ENCODE measurements at places on chromosomes 4 and X.

DNA sequence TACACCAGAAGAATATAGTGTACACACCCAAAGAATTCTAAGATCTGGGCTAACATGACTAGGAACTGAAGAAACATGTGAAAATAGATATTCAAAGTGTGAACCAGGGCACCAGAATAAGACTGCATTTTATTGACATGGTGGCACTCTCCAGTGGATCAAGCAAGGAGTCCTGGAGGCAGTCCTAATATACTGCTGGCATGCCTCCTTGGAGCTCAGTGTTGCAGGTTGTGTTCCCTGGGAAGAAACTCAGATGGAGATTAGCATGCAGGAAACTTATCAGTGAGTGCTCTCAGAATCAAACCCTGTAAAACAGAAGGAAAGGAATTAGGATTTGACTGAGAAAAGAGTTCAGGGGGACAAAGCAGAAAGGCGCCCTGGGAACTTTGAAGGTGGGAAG lies 105.1 kb downstream of the CXCL13 start:
- no peak for DNase-seq

DNA sequence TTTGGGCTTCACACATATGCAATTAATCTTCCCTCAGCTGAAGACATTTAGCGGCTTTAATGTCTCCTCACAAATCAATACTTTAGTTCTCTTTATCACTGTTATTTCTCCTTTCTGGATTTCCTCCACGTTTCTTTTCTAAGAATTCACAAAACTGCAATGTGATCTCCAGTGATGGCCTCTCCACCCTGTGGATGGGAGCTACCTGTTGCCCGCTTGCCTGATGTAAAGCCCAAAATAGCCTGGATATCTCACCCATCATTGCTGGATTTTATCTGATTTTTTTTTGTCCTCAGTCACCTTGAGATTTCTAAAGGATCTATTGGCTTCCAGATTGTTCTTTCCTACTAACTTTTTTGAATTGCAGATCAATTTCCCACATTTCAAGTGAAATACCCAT lies 129.3 kb upstream of the FAM241A start:
- no peak for DNase-seq

DNA sequence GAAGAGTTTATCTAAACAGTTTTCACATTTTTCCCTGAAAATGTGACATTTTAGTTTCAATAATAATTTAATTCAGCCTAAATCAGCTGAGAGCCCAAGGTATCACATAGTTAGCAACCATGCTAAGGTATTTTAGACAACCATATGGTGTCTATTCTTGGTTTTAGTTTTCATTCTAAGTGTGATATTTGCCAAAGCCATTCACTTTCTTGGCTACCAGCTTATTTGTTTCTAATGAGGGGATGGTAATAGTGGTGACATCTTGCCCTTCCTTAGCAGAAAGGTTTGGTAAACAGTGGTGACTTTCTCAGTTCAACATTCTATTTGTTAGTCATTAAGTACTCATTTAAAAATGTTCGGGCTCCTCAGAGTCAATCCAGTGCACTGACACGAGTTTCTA lies 854.9 kb upstream of the HTR2C start:
- DNase-seq: no peak

DNA sequence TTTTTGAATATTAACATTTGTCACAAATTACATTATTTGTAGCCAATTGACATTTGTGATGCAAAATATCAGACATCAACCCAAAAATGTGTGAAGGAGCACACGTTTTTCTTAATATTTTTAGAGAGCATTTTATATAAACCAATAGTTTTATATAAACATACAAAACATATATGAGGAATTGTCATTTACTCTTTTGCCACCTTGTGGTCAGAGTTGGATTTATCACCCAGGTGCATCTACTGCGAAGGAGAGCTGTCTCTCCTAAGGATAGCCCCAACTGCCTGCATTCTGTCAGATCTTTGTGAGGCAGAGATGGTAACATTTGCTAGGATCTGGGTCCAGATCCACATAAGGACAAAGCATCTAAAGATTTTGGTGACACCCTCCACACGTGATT lies 2.5 kb upstream of the USP27X start:
- DNase-seq: no peak

GRCh38 chrX:17361620-17362019 lies 13.4 kb upstream of the NHS start:
- DNase-seq: no peak

- no peak for DNase-seq
Measured at GRCh38 chr4:100177126-100177525, 13.1 kb downstream of the DDIT4L start.

DNA sequence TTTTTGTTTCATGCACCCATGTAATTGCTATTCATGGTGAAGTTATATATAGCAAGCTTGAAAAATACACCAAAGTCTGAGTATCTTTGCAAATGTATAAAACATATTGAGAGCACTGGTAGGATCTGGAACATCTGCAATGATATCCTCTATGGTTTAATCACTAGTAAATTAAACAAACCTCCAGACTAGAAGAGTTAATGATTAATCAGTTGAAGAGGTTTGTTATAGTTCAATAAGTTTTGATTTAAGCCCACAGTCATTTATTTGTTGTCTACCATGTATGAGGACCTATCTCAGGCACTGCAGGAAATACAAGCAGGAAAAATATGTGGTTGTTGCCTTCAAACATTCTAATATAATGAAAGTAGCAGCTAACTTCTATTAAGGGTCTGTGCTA lies 16.5 kb downstream of the CYBB start:
- no peak for DNase-seq

DNA sequence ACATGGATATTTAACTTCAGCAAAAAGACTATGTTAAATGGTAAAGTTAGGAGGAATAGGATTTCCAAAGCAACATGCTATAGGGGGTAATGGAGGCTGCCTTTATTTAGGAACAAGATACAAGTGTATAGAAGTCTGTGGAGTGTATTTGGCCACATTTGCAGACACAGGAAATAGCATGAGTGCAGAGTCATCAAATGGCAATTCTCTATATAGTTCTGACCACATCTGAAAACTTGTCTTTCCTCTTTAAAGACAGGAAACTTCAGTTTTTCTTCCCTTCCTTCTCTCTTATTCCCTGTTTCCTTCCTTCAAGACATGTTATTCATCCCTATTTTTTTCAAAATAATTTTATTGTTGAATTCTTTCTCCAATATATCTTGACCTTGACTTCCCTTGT lies 119.3 kb upstream of the PITX2 start:
- DNase-seq: no peak

- no peak for DNase-seq
Measured at GRCh38 chrX:13911586-13911985, 94.7 kb upstream of the GPM6B start.

GRCh38 chrX:30278365-30278764 lies 30.8 kb downstream of the NR0B1 start:
- no peak for DNase-seq

All from LNCaP clone FGC (cell line).